ENCODE measurements at places on chromosomes 6 and 20.

DNA sequence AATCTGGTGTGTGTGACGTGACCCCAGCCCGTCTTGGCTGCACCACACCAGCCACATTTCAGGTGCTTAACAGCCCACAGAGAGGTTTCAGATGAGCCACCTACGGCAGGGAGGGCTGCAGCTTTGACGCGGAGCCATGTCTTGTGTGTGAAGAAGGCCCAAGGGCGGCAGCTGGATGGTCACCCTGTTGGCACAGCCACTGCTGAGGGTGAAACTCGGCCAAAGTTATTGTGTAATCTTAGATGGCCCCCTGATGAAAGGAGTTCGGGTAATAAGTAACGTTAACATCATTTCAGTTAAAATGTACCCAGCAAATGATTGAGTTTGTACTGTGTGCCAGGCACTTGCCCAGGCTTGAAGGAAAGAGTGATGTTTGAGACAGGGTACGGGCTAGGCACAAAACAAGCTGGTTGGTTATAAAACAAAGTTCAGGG is 97.2 kb downstream of the SSR1 start:
- DNase-seq, result no peak

- DNase-seq, result no peak
These were observed 9.2 kb downstream of the BHLHE23 start for GRCh38 chr20:62997417-62998035.

- no peak for DNase-seq
These were observed 230.2 kb upstream of the FOXQ1 start for GRCh38 chr6:1081551-1082284.

GRCh38 chr6:162705736-162706135 is 21.8 kb downstream of the PRKN start:
- no peak for DNase-seq

- DNase-seq, result no peak
These were observed 15.5 kb downstream of the NOL4L start for GRCh38 chr20:32569380-32570305.

DNA sequence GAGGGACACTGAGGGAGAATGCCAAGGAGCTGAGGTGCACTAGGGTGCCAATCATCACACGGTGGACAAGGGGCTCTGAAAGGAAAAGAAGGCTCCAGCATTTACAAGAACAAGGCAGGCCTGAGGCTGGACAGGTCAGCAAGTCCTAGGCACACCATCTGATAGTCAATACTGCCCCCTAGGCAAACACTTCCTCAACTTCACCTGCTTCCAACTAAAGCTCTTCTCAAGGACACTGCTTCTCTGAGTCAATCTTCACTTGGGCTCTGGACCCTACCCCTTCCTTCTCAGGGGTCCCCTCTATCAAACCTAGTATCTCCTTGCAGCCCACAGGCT is 37.7 kb upstream of the SLC4A11 start:
- DNase-seq, result no peak

All from T1000 (cell line).